ENCODE measurements at places on chromosomes 5 and 9.

DNA sequence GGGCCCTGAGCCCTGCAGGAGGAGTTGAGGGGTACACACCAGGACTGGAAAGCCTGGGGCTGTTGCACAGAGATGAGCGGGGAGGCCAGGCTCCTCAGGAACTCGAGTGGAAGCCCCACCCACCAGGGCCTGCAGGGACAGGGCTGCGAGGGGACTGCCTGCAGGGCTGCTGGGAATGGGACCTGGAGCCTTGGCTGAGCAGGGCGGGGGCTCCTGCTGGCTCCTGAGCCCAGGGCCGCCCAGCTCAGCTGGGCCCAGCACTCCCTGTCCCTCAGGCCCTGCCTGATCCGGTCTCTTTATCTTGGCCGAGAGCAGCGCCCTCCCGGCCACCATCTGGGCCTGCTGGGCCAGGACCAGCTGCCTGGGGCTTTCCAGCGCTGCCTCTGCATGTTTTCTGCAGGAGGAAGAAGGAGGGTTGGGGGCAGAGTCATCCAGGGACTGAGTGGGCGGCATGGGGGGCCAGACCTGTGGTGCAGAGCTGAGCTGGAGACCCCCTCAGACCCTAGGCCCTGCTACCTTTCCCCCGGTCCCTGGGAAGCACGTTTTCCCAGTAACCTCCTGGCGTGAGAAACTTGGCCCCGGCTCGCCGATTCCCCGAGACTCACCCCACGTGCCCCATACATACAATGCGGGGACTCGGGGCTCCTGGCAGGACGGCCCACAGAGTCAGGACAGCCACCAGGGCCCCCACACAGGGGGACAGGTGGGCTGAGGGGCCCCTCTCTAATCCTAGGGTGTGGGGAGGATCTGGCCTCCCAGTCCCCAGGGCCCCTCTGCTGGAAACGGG is 9.4 kb downstream of the LCN12 start:
- no peak for DNase-seq

DNA sequence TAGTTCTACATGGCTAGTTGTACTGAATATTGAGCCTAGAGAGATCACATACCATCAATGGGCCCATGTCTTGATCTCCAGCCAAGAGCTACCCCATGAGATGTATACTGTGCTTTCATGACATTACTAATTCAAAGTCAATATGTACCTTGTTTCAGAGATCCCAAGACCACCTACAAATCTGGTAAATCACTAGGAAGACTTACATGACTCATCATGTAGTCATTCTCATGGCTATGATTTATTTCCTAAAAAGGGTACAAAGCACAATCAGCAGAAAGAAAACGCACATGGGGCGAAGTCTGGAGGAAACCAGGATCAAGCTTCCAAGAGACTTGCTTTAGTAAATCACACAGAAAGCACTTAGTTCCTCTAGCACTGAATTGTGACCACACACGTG is 103.0 kb downstream of the PCSK5 start:
- no peak for DNase-seq

DNA sequence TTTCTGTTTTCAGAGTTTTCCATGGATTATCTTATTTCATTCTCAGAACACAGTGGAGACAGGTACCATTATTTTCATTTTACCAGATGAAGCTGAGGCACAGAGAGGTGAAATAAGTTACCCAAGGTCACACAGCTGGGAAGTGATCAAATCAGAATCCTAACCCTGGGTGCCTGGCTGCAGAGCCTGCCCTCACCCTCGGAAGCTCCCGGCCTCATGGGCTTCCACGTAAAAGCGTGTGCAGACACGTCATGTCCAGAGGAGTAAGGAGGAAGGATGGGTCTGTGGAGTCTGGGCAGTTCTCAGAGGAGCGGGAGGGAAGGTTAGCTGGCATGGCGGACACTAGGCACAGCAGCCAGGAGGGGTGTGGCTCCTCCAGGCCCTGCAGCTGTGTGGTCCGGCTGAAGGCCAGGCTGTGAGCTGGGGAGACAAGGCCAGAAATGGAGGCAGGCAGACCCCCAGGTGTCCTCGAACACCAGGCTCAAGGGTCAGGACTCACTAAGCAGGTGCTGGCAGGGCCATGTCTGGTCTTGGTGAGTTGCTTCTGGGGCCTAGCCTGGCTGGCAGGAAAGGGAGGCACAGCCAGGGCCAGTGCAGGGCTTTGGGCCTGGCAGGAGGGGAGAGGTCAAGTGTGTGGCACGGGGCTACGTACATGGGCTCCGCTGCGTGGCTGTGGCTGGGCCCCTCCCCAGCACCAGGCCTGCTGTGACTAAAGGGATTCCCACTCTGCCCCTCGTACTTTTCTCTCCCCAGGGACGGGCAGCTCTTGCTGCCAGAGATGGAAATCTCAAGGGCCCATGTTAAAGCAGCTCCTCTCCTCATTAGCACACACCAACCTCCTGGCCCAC is 5.6 kb downstream of the TBC1D9B start:
- DNase-seq, result no peak

- peak; percentile 13 for DNase-seq
These were observed at the start of gene PKD2L2 for GRCh38 chr5:137888863-137889759. Gene PKD2L2, plus strand, starts transcription at chr5:137889457. Its CDS starts 35 bp downstream, at chr5:137889492.

DNA sequence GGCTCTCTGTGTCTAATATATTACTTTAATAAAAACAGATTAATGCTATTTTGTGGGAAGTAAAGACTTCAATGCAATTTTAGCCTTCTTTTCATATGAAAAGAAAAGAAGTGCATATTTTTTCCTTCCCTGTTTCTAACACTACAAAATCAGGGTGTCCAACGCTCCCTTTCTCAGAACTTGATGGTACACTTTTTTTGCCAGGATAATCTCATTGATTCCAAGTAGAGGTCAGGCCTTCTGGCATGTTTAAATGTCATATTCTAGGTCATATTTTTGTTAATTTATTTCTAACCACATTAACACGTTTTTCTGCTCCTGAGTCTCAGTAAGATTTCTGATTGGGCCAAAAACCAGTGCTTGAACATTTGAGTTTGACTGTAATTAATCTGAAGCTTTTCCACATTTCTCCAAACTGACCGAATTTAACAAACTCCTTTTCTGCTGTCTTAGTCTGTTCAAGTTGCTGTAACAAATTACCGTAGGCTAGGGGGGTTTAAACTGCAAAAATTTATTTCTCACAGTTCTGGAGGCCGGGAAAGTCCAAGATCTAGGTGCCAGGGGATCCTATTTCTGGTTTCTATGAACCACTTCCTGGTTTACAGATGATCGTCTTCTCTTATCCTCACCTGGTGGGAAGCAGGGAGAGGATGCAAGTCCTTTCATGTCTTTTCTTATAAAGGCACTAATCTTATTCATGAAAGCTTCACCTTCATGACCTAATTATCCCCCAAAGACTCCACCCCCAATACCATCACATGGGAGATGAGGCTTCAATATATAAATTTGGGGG is 63.2 kb upstream of the ELL2 start:
- no peak for DNase-seq

DNA sequence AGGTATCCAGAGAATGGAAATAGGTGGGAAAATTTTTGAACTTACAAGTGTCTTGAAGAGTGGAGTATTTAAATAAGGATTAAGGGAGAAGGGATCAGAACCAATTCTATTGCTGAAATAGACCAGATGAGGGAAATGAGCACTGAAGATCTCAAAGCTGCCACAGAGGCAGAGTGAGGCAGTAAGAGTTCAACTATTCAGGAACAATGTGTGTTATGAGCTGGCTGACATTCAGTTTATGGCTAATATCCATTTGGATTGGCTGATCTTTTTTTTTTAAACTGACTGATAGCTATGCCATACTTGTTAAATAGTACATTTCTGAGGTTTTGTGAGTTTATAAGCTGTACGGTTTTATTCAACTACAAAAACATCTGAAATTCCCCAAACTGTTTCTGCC is 95.3 kb upstream of the GNA14 start:
- DNase-seq, result no peak

DNA sequence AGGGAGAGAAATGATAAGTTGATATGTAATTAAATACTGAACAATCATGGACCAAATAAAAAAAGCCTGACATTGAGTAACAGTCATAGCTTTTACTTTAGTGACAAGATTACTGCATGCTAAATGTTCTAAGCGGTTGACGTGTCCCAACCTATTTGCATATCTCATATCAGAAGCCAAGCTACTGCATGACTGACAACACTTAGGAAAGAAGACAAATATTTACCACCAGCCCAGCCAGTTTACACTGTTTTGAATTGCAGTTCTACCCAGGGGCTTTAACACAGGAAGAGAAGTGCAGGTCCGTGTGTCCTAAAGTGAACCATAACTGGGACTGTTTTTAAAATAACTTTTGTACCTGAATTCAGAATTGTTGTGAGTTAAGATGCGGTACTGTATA is 219.9 kb downstream of the PRDM9 start:
- DNase-seq, result peak; percentile 5

DNA sequence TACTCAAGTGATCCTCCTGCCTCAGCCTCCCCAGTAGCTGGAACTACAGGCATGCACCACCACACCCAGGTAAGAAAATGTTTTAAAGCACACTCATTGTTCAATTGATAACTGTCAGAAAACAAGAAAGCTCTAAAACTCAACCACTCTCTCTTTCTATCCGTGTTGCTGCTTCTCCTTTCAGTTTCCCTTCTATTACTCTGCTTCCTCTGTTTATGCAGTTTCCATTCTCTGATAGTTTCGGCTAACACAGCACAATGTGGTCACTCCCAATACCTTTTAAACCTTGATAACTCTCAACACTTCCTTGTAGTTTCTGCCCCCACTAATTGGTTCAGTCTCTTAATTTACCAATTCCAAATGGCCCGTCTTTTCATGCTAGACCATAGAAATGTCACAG is 59.2 kb upstream of the NR4A3 start:
- DNase-seq, result no peak

DNA sequence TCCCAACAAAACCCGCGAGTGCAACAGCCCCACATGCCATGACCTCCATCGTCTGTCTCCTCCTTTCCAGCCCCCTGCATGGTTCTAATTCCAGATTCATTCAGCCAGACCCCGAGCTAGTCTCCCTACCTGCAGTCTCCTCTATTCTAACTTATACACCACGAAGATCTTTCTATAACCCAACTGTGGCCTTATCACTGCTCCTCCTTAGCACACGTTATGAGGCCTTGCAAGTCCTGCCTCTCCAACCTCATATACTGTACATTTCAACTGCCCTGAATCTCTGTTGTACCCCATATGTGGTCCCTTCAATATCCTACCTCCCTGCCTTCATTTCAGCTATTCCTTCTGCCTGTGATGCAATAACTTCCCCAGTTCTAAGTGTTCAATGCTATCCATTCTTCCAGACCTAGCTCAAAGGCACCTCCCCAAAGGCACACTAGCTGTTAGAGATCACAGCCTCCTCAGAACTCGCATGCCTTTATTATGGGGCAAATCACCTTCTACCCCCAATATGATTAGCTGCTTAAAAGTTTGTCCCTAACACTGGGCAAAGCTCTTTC is 215.1 kb upstream of the TRIM32 start:
- DNase-seq, result no peak

- no peak for DNase-seq
These were observed 78.4 kb downstream of the MTRR start for GRCh38 chr5:7947301-7947700.

DNA sequence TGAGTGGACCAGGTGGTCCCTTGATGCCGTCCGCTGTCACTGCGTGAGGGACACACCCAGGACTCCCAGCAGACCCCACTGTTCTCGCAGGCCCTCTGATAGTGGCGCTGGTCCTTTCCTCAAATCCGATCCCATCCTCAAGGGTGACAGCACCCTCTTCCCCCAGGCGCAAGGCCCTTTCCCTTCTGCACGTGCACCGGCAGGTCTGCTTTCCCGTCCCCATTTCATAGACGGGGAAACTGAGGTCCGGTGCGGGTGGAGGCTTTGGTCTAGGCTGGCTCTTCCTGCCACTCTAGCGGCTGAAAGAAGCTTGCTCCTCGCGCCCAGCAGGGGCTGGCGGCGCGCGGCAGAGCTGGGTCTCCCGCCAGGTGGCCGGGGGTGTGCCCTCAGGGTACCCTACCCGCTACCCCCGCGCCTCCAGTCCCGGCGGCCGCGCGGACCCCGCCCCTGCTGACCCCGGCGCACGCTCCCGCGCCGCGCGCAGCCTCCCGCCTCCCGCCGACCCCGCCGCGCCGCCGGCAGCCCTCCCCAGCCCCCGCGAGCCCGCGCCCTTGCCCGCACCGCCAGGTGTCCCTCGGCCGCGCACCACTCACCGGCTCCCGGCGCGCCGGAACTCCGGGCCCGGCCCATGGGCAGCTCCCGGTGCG is 453 bp downstream of the RASGEF1C start:
- DNase-seq, result no peak

GRCh38 chr5:169921384-169921783 is 58.9 kb downstream of the INSYN2B start:
- no peak for DNase-seq

GRCh38 chr5:80701597-80701996 is 46.8 kb upstream of the DHFR start:
- no peak for DNase-seq

DNA sequence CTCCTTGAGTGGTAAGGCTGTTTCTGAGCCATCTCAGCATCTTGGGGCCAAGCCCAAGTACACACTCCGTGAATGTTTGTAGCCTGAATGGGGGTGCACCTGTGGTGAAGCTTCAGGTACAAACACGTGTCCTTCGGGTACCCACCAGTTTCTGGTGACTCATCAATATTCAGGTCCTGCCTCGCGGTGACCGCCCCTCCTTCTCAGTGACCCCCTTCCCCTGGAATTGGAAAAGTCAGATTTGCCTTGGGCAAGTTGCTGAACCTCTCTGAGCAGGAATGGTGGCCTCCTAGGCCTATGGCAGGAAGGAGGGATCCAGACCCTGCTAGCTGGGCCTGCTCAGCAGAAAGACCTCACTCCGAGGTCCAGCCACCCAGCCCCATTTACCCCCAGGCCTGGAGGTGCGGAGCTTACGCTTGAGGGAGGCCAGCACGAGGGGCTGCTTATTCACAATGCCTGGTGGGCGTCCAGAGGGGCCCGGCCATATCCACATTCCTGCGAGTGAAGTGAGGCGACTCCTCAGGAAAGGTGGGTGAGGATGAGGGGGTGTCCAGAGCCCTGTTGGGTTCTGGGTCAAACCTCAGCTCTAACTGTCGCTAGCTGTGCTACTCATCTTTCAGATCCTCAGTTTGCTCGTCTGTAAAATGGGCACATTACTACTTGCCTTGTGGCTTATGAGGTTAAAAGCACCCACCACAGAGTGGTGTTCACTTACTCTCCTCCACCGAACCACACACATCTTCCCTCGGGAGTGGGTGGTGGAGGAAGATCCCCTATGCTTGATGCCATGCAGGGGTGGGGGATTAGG is 7.0 kb downstream of the ADGRD2 start:
- no peak for DNase-seq

GRCh38 chr5:104247260-104247659 is 684.7 kb upstream of the NUDT12 start:
- DNase-seq, result no peak

- DNase-seq, result peak; percentile 13
These were observed 4.8 kb upstream of the ST6GALNAC4 start for GRCh38 chr9:127921557-127922120.

Measured in NCI-H2227 treated with DMSO at 0.1 percent for 48 hours (cell line).